Activated gamma-delta T cell treated with Interleukin-2 at 50 U/mL for 16 hours (primary cell): ENCODE measurements at places on chromosomes 6 and 20.

- no peak for DNase-seq
Observed at GRCh38 chr6:169800116-169800667, 48.8 kb downstream of the ERMARD start.

GRCh38 chr20:62080249-62080990 is 14.7 kb upstream of the TAF4 start:
- DNase-seq: no peak

- no peak for DNase-seq
Observed at GRCh38 chr20:22729180-22729579, 144.8 kb upstream of the FOXA2 start.

GRCh38 chr6:31651602-31652191 is 764 bp downstream of the BAG6 start:
- DNase-seq: no peak

- no peak for DNase-seq
Observed at GRCh38 chr20:54793291-54793992, 318.0 kb downstream of the DOK5 start.

DNA sequence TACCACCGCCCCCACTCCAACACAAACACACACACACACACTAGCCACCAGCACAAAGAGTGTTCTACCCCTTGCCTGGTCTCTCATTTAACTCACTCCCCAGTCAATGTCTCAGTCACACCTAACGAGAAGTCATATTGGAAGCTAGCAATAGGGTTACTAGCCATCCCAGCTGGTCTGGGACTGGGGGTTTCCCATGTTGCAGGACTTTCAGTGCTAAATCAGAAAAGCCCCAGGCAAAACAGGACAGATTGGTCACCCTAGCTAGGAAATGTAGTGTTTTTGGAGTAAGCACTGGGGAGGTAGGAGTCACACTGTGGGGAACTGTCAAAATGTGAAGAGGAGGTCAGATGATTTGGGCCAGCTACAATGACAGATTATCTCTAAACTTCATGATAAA is 158.1 kb downstream of the UNC5CL start:
- no peak for DNase-seq

DNA sequence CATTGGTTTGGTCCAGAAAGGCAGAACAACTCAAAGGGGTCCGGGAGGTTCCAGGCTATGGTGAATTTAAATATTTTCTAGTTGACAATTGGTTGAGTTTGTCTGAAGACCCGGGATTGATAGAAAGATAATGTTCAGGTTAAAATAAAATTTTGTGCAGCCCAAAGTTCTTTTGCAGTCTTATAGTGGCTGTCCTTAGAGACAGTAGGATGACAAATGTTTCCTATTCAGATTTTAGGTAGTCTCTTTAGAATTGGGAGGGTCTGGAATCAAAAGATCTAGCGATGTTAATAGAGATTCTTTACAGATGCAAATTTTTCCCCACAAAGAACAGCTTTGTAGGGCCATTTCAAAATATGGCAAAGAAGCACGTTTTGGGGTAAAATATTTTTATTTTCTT is 109.1 kb downstream of the TULP4 start:
- DNase-seq: no peak

DNA sequence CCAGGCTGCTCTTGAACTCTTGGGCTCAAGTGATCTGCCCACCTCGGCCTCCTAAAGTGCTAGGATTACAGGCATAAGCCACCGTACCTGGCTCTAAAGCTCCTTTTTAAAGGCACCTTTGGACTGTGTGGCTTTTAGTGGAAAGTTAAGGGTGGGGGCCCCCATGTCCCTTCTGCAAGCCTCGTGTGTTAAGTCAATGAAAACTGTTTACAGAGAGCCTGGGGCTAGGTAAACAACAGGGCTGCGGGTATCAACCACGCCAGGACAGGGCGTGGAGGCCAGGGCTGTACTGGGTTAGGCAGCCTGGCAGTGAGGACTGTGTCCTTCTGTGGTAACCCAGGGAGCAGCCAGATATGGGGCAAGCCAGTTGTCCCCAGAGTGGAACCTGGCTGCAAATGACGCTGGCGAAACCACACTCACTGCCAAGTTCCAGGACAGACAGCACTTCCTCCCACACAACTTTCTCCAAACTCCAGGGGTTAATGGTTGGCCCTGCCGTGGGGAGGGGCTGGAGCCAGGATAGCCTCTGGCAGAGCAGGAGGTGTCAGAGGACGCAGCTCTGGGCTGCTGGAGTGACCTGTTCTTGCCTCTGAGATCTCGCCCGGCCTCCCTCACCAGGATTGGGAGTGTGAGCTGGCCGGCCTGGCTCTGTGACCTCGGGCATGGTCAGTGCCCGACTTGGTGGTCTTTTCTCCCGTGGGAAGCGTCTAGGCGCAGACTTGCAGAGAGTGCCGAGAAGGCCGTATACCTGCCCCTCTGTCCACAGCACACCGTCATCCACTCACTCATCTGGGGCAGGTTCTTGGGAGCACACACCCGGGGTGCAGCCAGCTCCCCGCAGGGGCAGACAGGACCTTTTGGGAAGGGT is 3.2 kb downstream of the SLC17A9 start:
- no peak for DNase-seq

DNA sequence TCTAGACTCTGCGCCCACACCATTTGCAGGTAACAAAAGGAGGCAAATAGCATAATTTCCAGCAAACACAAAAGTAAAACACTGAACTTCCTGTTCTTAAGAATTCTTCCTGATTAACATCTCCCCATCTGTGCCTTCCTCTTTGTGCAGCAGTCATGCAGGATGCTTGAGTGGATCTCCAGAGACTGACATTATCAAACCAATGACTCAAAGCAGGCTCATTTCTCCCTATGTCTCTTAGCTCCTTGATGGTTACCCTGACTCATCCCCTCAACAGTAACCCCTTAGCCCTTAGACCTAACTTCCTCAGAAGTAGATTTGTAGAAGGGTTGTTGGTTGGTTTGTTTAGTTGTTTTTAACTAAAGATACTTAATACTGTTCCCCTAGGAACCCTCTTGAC is 137.0 kb upstream of the RIN2 start:
- no peak for DNase-seq

DNA sequence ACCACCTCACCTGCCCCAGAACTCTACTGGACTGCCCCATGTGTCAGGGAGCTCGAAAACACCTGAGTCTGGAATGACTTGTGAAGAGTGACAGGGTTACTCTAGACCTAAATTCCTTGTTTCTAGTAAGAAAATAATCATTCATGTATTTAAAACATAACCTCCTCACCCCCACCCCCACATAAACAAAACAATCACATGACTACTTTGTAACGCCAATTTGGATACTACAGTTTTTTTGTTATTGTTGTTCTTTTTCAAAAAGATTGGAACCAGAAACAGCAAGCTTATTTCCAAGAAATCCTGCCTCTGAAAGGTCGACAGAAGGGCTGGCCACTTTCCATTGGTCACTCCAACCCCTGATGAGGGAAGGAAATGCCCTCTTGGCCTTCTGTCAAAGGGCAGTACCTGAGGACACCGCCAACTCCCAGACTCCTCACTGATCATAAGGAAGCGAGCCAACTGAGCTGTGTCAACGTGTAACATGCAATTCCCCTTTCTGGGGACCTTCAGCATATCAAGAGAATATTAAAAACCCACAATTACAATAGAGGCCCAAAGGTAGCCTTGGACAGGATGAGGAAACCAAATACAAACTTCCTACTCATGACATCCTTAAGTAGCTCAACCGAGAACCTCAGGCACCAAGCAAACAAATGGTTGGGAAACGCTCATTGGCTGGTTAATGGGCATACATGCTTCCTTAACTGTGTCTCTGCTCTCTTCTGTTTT is 2.6 kb downstream of the MCUR1 start:
- no peak for DNase-seq

DNA sequence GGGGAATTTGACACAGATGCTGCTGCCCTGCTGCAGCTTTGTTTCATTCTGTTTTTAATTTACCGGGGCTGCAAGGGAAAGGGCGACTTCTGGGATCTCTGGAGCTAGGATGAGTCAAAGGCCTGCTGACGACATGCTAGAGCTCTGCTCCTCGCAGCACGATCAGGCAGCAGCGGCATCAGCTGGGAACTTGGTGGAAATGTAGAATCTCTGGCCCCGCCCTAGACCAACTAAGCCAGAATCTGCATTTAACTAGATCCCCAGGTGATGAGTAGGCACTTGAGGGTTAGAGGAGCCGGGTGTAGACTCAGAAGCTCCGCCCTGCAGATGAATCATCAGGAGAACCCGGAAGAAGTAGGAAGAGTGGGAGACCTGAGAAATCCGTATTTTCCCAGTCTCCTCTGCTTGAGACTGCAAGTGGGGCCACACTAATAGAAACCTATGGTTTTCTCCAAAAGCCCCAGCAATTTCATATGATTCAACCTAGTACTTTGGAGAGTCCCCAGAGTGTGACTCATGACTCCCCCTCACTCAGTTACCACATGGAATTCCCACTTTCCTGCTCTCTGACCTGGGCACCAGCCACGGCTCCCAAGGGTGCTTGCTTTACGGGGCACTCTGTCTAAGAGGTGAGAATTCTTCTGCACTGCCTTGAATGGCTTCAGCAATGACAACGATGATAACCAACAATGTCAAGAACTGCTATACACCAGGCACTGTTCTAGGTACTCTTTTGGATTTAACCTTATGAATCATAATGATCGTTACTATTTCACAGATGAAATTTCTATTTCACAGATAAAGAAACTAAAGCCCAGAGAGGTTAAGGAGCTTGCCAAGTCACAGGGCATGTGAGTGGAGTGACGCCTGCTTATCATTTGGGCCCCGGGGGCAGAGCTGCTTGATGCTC is 18.1 kb downstream of the TUBB2B start:
- no peak for DNase-seq

DNA sequence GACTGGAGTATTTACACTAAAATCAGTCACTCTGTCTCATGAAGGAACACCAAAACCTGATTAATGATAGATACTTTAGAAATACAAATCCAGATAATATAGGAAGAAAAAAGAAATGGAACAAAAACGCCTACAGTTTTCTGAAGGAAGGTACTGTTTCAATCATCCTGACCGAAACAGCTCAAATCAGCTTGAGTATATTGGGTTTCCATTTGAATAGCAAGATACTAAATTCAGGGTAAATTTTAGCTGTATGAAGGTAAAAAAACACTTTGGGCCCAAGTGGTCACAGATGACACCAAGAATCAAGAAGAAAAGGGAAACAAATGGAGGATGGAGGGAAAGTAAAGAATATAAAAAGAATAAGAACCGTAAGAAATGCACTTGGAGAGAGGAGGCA is 6.9 kb downstream of the ZSCAN23 start:
- no peak for DNase-seq

DNA sequence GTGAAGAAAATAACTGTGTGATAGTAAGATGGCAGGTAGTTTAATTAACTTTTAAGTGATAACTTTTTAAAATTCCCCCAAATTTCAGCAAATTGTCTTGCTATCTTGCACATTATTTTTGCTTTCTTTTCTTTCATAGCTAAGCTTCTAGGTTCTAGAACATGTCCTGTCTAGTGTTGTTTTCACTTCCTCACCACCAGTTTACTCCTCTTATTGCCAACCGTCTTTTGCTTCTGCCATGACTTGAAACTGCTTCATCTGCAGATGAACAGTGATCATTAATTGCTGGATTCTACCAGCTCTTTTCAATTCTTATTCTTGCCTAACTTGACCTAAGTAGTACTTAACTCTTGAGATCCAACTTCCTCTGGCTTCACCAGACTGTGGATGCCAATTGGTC is 137.8 kb downstream of the CENPW start:
- no peak for DNase-seq

DNA sequence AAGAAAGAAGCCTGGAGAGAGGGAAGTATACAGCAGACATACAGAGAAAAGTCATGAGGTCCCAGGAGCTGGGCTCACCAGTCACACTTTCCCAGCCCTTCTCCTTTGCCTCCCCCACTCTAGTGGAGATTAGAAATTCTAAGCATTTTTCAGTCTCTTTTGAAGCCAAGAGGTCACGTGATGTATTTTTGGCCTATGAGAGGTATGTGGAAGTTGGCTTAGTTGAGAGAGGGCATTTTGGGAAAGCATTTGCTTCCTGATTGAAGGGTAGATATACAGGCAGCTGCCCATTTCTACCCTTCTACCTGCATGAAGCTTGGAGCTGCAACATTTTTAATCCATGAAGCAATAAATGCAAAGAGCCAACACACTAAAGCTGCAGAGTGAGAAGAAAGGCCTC is 106.0 kb upstream of the TNFAIP3 start:
- DNase-seq: no peak

- peak; percentile 35 for DNase-seq
Observed at GRCh38 chr6:89239338-89239737, 22.2 kb upstream of the GABRR1 start.

DNA sequence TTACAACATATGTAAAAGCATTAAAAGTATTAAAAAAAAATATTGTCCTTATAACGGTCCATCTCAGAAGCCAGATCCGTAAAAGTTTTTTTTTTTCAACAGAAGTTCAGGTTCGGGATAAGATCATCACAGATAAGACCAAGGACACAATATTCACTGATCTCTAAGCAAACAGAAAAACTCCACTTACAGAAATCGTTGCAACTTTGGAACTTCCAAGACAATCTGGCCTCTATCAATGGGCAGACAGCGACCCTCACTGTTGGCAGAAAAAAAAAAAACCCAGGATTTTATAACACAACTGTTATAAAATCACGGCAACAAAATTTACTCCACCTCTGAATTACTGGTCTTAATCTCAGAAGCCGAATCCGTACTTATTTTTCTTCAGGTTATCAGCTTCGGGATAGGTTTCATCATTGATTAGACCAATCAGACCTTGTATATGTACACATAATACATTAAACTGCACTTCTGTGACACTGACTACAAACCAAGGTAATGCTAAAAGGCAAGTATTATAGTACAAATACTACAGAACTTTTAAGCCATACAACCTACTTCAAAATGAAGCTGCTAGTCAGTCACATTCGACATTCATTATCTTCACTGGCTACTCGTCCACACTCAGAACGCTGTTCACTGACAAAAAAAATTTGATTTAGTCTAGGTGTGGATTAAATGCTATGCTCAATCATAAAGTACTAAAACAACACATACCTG is 34.7 kb upstream of the SYNCRIP start:
- no peak for DNase-seq

- DNase-seq: no peak
Observed at GRCh38 chr6:111200350-111201243, 113.3 kb downstream of the SLC16A10 start.

GRCh38 chr6:43871933-43872332 is 101.9 kb downstream of the VEGFA start:
- DNase-seq: no peak

GRCh38 chr6:36605560-36606391 is 11.6 kb downstream of the SRSF3 start:
- no peak for DNase-seq
